ENCODE measurements at places on chromosomes 12 and 14.

DNA sequence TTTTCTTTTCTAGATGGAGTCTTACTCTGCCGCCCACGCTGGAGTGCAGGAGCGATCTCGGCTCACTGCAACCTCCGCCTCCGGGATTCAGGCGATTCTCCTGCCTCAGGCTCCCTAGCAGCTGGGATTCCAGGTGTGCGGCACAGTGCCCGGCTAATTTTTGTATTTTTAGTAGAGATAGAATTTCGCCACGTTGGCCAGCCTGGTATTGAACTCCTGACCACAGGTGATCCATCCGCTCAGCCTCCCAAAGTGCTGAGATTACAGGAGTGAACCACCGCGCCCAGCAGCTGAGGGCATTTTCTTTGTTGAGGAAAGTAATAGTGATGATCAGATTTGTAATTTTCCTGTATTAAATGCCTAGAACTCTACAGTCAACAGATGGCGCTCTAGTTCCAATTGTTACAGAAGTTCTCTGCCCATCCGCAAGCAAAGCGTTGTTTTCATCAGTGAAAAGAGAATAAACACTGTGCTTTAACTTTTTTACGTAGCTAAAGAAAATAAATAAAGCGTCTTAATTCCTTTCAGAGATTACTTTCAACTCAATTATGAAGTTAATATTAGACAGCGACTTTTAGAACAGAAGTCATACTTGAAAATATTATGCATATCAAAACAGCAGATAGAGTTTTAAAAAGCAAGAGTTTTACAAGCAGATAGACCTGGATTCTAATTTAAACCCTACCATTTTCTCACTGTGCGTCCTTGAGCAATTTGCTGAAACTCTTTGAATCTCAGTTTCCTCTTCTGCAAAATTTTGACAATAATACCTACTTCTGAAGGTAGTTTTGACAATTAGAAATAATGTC lies 335.1 kb downstream of the DUSP6 start:
- DNase-seq, result peak; percentile 3

DNA sequence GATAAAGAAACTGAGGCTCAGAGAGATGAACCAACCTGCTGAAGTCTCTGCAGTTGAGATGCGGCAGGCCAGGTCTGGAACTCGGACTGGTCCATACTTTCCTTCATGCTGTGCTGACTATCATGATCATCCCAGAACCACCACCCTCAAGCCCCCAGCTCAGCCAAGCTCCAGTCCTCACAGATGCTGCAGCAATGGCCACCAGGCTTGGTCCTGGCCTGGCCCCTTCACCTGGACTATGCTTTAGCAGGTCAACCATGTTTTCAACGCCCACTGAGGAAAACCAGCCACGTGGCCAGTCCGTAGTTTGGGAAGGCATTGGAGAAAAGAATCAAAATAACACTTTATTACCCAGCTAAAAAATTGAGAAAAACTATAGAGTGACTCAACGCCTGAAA lies 1.4 kb downstream of the GPR68 start:
- DNase-seq, result no peak

DNA sequence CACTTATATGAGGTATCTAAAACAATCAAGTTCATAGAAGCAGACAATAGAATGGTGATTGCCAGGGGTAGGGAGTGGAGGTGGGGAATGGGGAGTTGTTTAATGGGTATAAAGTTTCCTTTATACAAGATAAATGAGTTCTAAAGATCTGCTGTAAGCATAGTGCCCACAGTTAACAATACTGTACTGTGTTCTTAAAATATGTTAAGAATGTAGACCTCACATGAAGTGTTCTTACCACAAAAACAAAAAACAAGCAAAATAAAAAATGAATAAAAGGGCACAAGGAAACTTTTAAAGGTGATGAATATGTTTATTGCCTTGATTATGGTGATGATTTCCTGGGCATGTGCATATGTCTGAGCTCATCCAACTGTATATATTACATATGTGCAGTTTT lies 211.8 kb downstream of the MSRB3 start:
- no peak for DNase-seq

GRCh38 chr14:61586544-61587055 lies 108.7 kb upstream of the HIF1A start:
- no peak for DNase-seq

- no peak for DNase-seq
Measured at GRCh38 chr14:26448181-26448855, 149.5 kb downstream of the NOVA1 start.

DNA sequence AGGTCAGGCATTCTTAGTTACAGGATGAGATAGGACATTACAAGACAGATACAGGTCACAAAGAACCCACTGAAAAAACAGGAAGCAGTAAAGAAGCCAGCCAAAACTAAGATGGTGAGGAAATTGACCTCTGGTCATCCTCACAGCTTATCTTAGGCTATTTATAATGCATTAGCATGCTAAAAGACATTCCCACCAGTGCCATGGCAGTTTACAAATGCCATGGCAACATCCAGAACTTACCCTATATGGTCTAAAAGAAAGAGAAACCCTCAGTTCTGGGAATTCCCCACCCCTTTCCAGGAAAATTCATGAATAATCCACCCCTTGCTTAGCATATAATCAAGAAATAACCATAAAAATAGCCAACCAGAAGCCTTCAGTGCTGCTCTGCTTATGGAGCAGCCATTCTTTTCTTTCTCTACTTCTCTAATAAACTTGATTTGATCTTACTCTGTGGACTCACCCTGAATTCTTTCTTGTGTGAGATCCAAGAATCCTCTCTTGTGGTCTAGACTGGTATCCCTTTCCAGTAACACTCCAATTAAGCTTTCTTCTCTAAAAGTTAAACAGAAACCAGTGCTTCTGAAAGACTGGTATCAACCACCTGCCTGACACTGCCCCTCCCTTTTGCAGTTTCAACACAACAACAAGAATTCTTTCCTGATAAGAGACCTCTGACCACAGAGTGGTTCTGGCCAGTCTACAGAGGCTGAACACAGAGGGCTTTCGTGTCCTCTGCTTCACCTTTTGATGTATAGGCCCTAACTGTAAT lies 86.9 kb downstream of the BCAT1 start:
- no peak for DNase-seq

GRCh38 chr12:93733358-93733757 lies 56.2 kb downstream of the CRADD start:
- DNase-seq, result no peak

GRCh38 chr14:64422756-64423155 lies 34.6 kb downstream of the MTHFD1 start:
- no peak for DNase-seq

GRCh38 chr12:97854477-97854876 lies 391.9 kb downstream of the RMST start:
- no peak for DNase-seq
